Hepatocyte (in vitro differentiated cells): ENCODE measurements at places on chromosomes 11 and 22. TPM values are rescaled to one million over a fixed set of nuclear protein-coding genes. Genes with fewer than 3 reads are reported as not detected.

The TEX54 gene
- not detected in 2 replicates for total RNA-seq

- DNase-seq = no peak
Measured at GRCh38 chr11:68541991-68542390, 81.4 kb downstream of the PPP6R3 start.

DNA sequence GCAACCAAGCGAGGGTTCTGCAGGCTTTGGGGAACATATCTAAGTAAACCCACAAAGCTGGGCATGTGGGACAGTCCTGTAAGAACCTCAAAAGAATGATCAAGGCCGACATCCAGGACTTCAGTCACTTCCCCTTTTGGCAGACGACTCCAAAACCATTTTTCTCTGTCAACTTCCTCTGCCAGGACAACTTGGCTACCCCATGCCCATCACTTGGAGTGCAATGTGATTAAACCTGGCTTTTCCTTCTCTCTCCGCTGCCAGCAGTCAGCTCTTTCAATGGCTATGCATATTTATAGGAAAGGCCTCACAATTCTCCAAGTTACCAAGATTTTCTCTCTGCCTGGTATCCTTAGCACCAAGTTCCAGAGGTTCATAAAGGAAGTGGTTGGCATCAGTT, 78.9 kb downstream of the C11orf58 start:
- DNase-seq = no peak

DNA sequence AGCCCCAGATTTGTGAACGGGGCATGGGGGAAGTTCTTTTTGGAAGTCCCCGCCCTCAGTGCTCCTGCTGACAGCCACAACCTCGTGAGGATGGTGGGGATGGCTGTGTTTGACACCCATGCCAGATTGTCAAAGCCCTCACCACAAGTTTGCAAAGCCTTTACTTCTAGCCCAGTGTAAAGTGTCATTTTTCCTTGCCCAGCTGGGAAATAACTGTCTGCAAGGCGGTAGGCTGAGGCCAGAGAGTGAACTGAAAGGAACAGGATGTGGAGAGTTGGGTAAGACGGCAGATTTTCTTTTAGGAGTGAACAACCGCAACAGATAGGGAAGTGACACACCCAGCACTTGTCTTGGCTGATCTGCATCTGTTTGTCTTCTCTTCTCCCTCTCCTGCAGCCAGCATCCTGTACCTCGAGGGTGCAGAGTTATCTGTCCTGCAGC, 13.6 kb downstream of the IL17RA start:
- no peak for DNase-seq

The CABP4 gene
- not detected in 2 replicates for total RNA-seq

DNA sequence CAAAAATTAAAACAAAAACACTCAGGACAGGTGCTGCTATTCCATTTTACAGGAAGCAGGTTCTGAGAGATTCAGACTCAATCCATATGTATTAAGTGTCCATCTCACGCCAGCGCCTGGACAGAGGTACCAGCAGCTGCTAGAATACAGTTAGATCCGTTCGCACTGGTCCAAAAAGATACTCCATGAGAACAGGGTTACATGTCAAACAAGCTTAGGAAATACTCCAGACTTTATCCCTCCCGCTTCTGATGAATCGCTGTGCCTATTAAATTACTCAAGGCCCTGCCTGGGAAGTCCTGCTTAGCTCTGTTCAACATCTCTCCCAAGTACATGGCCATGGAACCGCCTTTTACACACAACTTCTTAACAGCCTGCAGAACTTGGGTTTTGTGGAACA, 50.2 kb upstream of the SLC35C1 start:
- DNase-seq = peak; percentile 20

The FGF3 gene
- total RNA-seq = not detected in 2 replicates
